Foreskin keratinocyte (primary cell): ENCODE measurements at places on chromosomes 7 and 10. TPM values are rescaled to one million over a fixed set of nuclear protein-coding genes. Genes with fewer than 3 reads are reported as not detected.

DNA sequence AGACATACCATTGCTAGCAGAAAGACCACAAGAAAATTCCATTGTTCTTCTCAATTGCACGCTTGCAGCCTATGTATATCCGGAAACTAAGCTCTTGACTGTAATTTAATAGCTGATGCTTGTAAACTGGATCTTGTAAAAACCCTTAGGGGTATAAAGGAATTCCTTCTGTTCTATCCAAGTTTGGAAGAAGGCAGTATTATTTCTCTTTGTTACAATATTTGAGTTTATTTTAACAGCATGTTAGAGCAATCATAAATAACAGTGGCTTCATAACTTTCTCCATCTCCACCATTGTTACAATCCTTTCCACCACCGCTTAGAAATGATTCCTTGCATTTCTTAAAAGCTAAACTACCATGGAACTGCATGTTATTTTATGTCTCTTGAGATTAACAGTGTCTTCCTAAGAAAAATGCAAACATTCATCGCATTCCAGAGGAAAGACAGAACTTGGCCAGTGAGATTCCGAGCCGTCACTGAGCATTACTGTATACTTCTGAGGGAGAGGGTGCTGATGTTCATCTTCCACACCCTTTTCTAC lies 92.5 kb downstream of the TRIL start:
- no peak for DNase-seq

GRCh38 chr10:3764626-3765112 lies 20.3 kb downstream of the KLF6 start:
- DNase-seq = no peak

- no peak for DNase-seq
Observed at GRCh38 chr7:74283858-74284447, 5.3 kb upstream of the CLIP2 start.

DOCK4 gene
- 37.2 and 43.1 TPM in 2 replicates for total RNA-seq

GRCh38 chr10:22620140-22620857 lies 94.1 kb downstream of the PIP4K2A start:
- peak; percentile 90 for DNase-seq

TMEM243 gene
- total RNA-seq = 24.9 and 25.2 TPM in 2 replicates

DNA sequence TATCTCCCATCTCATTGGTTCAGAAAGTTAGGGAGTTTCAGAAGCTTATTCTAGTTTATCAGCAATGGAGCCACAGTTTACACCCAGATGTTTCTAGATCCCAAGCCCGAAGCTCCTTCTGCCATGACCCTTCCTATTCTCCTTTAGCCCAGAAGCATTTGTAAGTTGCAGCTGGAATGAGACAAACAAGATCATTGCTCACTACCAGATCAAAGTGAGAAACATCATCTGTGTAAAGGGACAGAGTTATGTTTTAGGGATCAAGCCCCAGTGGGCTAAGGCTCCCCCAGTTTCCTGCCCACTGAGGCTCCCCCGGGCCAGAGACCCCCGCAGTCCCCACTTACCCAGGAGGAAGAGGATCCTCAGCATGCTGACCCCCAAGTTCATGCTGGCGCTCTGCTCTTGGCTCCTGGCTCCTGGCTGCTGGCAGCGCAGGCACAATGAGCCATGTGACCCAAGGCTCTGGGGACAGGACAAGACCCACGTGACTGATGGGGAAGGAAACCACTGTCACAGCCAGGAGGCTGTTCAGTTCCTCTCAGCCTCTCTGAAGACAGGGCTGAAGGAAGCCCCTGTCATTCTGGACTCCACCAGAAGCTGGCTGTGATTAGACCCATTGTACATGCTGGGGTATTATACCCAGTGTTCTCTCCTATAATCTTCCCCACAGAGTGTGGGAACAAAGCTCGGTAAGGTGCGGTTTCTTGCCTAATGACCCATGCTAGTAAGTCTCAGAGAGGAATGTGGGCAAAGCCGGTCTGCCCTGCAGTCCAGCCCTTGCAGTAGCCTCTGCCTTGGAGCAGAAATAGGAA lies at the start of gene TMEM273:
TMEM273 (minus strand) TSS at position 442 of the 812 bp plus-strand sequence; CDS start at position 387, 55 bp downstream.
- no peak for DNase-seq

DNA sequence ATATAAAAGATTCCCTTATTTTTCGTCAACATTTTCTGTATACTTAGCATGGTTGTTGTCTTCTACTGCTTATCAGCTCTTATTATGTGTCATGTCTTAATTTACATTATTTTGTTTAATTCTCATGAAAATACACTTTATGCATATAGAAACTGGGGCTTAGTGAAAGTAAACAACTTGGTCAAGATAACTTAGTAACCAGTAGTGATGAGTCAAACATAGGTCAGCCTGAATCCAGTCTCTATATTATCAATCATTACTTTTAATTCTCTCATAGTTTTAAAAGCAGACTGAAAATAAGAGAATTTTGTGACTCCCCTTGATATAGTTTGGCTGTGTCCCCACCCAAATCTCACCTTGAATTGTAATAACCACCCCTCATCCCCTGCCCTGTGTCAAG lies 119.6 kb upstream of the TPK1 start:
- no peak for DNase-seq

DNA sequence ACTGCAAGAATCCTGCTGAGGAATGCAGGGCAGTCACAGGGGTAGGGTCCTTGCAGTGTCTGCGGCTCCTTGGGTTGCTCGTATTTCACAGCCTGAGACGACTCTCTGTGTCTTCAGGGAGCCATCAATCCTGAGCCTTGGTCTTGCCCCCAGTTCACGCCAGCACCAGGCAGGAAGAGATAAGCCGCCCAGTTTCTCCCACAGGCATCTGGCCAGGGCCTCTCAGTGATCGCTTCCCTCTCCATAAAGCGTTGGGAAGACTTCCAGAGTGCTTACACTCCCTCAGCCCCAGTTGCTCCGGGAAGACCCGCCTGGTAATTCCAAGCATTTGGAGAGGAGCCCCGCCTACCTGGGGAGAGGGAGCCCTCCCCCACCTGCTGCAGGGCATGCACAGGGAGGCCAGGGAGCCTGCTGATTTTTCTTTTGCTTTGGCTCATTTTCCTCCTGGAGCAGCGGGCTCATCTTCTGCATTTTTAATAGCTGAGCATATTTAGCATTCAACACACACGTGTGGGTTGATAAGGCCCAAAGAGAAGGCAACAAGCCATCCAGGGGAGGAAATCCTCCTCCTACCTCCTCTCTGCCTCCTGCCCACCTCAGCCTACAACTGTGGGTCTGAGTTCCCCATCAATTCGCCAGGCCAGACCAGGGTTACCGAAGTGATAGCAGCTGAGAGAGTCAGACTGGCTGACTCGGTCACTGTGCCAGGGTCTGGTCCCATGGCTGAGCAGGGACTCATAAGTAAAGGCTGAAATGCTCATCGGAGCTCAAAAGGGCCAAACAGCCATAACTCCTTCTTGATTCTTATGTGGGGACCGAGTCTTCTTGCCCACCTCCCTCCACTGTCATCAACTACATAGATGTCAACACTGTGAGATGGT lies 74.4 kb upstream of the EFCAB10 start:
- DNase-seq = no peak

DNA sequence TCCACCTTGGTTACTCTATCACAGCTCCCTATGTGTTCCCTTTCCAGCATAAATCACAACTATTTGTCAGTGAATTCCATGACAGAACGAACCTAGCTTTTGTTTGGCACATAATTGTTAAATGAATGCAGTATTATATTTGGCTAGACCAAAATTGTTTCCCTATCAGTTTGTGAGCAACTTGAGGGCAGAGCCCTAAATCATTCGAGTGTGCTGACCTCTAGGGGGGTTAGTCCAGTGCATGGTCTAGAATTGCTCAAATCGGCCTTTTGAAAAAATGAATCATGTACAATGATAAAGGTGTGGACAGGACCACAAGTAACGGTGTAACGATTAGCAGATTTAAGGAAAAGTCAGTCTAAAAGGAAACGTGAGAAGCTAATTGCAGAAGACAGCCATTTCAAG lies 475 bp upstream of the NRBF2 start:
- DNase-seq = no peak

STRA8 gene
- total RNA-seq = not detected in 2 replicates

GRCh38 chr7:16697507-16698199 lies 51.7 kb downstream of the BZW2 start:
- DNase-seq = no peak

ANKRD26 gene
- 7.9 and 8.3 TPM in 2 replicates for total RNA-seq

GRCh38 chr10:11330383-11331045 lies 280.9 kb downstream of the USP6NL start:
- no peak for DNase-seq

LIPK gene
- not detected in 2 replicates for total RNA-seq

GRCh38 chr10:108586424-108586823 lies 1336.9 kb downstream of the XPNPEP1 start:
- DNase-seq = no peak

POM121C gene
- total RNA-seq = 17.2 and 18.3 TPM in 2 replicates

GRCh38 chr7:122118757-122119156 lies 25.3 kb downstream of the AASS start:
- DNase-seq = no peak

GIMAP8 gene
- total RNA-seq = 0.07 TPM in 1 of 2 replicates, not detected in the other

GRCh38 chr10:100625816-100626215 lies 90.1 kb downstream of the HIF1AN start:
- no peak for DNase-seq
